ENCODE measurements at places on chromosomes 13 and 19.

DNA sequence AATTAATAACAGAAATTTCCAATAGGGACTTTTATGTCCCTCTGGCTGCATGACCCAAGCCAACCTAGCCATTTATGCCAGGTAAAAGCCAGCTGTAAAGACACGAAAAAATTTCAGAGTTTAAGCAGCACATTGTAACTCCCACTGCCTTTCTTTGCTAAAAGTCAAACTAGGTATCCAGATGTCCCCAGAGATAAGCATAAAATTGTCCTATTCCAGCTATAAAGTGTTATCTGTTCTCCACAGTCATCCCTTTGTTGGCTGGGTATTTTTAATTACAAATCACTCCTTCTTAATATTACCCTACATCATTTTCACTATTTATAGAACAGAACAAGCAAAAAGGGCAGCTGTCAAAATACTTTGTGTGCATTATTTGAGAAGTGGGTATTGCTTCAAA, 3.2 kb upstream of the ZNF154 start:
- no peak for DNase-seq

GRCh38 chr13:91540158-91540736, 141.8 kb downstream of the GPC5 start:
- DNase-seq, result no peak

- no peak for DNase-seq
Observed at GRCh38 chr19:3969435-3970312, 1.2 kb downstream of the DAPK3 start.

- no peak for DNase-seq
Observed at GRCh38 chr19:33279430-33280350, 22.6 kb downstream of the CEBPA start.

GRCh38 chr19:51089786-51090185, 7.1 kb upstream of the KLK14 start:
- no peak for DNase-seq

DNA sequence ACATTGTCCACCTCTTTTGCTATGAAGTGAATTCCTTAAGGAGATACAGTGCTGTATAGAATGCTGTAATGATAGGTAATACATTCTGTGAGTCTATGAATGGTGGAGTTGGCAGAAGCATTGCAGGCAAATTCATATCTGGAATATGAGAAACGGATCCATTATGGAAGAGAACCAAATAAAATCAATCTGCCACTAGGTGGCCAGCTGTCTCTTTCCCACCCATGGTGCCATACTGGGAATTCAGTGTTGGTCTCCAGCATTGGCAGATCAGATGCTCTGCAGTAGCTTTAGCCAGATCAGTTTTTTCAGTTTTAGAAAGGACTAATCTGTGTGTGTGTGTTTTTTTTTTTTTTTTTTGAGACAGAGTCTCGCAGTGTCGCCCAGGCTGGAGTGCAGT, 27.6 kb downstream of the DNAJC3 start:
- no peak for DNase-seq
